ENCODE measurements at places on chromosomes 12 and 14.

DNA sequence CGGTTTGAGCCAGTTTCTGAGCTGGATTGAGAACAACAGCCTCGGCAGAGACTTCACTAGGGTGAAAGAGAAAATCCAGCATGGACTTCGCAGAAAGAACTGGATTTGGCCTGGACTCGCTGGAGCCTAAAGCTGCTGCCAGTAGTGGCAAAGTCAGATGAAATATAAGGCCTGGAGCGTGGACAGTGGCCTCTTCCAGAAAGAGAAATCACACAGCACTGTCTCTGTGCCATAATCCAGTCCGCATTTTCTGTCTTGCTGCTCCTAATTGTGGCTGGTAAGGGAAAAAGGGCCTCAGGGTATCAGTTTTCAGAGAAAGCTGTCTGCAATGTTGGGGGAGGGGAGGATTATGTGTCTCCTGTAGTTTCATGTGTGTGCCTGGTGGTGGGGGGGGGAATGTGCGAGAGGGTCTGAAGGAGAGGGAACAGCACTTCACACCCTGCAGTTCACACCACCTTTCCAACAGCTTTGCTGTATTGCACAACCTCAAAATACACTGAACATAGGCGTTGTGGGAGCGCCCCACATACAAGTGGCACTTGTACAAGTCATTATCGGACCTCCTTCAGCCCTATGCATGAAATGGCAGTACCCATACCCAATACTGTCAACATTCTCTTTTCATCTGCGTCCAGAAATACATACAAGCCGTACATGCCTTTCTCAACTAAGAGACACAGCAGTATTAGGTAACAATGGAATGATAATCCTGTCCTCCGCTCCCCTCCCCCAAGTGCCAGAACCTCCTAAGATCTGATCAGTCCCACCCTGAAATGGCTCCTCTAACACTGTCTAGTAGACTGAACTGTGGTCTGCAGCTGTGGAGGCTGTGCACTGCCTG is 107.5 kb upstream of the ATF7IP start:
- peak; percentile 43 for DNase-seq

- no peak for DNase-seq
Measured at GRCh38 chr12:4943938-4944284, 34.2 kb downstream of the KCNA1 start.

DNA sequence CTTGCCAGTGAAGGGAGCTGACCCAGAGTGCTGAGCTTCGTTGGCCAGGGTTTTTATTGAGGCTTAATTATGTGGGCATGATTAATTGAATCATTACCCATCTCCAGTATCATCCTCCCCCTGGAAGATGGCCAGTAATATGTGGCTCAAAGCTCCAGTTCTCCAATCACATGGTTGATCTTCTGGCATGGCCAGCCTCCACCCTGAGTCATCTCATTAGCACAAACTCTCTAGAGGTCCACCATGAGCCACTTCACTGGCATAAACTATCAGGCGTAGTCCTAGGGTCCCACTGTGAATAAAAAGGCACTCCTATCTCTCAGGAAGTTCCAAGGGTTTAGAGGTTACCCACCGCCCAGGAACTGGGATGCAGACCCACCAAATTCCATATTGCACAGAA is 135.0 kb downstream of the ANO6 start:
- no peak for DNase-seq

GRCh38 chr12:49762468-49762847 is 21.1 kb downstream of the TMBIM6 start:
- no peak for DNase-seq

GRCh38 chr12:94994312-94994711 is 9.2 kb downstream of the NDUFA12 start:
- DNase-seq, result no peak

DNA sequence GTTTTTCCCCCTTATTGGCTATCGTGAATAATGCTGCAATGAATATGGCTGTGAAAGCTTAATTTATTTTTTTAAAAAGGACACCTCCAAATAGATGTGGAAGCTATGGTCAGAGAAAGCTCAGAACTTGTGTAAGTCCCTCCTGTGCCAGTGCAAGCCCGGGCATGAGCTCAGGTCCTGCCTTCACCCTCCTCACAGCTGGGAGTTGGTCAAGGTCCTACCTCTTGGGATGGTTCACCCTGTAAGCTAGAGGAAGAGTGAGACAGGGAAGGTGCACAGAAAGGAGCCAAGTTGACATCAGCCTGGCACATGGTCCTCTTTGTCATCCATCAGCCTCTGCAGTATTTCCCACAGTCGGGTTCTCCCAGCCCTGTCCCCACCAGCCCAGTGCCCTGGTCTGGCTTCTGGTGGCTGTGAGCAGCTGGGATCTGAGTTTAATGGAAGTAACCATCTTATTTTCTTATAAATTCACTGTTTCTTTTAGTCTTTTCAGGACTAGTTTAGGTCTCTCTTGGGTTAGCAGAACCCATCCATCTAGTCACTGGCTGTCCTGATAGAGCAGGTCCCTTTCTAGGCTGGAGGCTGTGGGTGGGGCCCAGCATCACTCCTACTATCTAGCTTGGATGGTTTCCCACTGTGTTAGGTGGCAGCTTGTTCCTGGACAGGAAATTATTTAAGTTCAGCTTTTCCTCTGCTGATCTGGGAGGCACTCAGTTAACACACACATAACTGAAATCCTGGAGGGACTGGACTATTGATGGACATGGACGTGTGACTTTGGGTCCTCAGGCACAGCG is 11.8 kb upstream of the PLEKHG3 start:
- no peak for DNase-seq

- no peak for DNase-seq
Measured at GRCh38 chr14:104135121-104135903, 3.1 kb upstream of the KIF26A start.

- no peak for DNase-seq
Measured at GRCh38 chr12:95205685-95206084, 11.6 kb downstream of the FGD6 start.

- no peak for DNase-seq
Measured at GRCh38 chr12:42281844-42282243, 43.8 kb upstream of the YAF2 start.

DNA sequence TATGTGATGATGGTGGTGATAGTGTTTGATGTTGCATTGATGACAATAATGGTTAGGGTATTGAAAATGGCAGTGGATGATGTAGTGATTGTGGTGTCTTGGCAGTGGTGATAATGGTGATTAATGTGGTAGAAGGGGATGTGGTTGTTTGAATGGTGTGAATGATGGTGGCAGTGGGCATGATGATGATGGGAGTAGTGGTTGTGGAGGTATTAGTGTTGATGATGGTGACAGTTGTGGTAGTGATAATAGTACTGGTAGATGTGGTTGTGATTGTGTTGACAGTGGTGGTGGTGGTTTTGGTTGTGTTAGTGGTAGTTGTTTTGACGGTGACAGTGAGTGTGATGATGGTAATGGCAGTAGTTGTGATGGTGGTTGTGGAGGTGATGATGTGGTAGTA is 1049.0 kb downstream of the VRK1 start:
- DNase-seq, result no peak

- no peak for DNase-seq
Measured at GRCh38 chr12:122944605-122945592, 21.4 kb downstream of the ABCB9 start.

GRCh38 chr12:92539110-92539749 is 163.6 kb upstream of the PLEKHG7 start:
- no peak for DNase-seq

GRCh38 chr12:27253347-27253746 is 9.3 kb downstream of the STK38L start:
- DNase-seq, result no peak

DNA sequence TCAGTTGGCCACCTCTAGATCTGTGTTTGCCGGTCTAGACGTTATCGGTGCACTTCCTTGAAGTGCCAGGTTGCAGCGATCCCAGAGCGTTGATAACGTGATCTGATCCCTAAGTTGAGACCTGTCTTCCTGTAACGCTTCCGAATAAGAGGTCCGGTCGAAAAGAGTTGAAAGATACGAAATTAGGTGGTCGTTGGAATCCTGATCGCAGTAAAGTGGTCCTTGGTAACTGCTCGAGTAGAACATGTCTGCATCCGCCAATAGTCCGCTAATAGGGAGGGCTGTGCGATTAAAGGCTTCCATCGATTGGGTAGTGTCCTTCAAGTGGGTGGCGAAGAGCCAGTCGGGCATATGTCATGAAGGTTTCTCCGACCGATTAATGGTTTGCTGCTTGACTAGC is 2.7 kb downstream of the SRSF5 start:
- DNase-seq, result no peak

GRCh38 chr14:24670594-24670993 is 36.6 kb upstream of the GZMB start:
- DNase-seq, result no peak

GRCh38 chr12:72605975-72606374 is 333.8 kb downstream of the TRHDE start:
- no peak for DNase-seq

GRCh38 chr12:70719672-70720420 is 82.6 kb upstream of the PTPRB start:
- no peak for DNase-seq

DNA sequence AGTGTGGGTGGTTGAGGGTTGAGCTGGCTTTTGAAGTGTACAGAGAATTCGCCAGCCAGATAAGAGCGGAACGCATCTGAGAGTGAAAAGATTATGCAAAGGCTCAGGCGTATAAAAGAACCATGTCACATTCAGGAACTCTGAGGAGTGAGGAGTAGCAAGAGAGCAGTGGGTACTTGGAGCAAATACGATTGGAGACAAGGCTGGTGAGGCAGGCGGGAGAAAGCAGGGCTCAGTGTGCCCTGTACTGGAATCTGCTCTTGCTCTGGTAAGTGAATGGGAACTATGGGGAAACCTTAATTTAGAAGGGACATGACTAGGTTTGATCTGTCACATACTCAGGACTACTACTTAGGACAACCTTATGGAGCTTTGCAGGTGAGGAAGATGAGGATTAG is 87.0 kb downstream of the PTPRB start:
- no peak for DNase-seq

- DNase-seq, result no peak
Measured at GRCh38 chr12:115097416-115097815, 413.4 kb upstream of the TBX3 start.

GRCh38 chr12:115375186-115375991 is 691.4 kb upstream of the TBX3 start:
- DNase-seq, result no peak

GRCh38 chr14:77502109-77502782 is 3.6 kb upstream of the ISM2 start:
- DNase-seq, result no peak

- no peak for DNase-seq
Measured at GRCh38 chr12:61574339-61574738, 685.9 kb upstream of the USP15 start.

Data from activated CD4-positive, alpha-beta T cell treated with anti-CD3 and anti-CD28 coated beads, Interleukin-2, amount 50 U/mL, for 24 hours (primary cell).